ENCODE measurements at places on chromosomes 3 and 15.

GRCh38 chr15:45435124-45435903 lies 57.0 kb upstream of the GATM start:
- DNase-seq = no peak

GRCh38 chr3:177529716-177530335 lies 332.5 kb upstream of the TBL1XR1 start:
- DNase-seq = no peak

- DNase-seq = no peak
Measured at GRCh38 chr3:18843983-18844382, 304.3 kb upstream of the KCNH8 start.

- DNase-seq = no peak
Measured at GRCh38 chr3:72347819-72348319, 500.4 kb downstream of the SHQ1 start.

DNA sequence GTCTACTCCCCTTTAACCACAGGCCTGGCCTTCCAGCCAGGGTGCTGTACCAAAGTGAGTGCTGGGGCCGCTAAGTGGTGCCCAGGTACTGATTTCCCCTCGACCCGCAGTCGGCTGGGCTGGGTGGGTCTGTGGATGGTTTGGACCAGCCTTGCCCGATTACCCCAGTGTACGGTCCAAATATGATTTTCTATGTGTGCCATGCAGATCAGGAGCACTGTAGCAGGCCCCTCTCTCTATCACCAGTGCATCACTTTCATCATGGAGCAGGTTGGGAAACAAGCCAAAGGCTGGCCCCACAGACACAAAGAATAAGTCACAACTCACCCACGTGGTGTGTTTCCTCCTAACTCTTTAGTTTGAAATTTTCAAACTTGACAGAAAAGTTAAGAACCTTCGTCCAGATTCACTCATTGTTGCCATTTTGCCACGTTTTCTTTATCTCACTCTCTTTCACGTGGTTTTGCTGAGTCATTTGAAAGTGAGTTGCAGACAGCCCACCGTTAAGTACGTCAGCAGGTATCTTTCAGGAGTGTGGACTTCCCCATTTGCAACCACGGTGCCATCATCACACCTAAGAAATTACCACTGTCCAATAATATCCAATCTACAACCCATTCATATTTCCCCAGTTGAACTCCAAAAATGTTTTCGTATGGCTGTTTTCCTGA lies 37.0 kb downstream of the ZNF710 start:
- DNase-seq = no peak

DNA sequence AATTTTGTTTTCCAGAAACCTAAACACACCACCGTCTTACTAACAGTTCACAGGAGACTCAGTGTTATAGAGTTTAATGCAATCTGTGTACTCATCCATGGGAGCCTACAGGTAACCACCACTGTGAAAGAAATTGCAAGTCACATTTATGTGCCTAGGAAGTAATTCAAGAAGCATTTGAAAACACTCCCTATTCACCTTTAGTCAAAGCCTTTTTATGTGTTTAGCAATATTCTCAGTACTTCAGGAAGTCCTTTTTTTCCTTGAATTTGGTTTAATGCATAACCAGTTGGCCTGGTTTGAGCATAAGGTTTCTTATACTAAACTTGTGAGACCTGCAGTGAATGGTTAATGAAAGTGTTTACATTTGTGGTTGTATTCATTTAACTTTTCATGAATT lies 346.1 kb downstream of the CHST2 start:
- DNase-seq = no peak

DNA sequence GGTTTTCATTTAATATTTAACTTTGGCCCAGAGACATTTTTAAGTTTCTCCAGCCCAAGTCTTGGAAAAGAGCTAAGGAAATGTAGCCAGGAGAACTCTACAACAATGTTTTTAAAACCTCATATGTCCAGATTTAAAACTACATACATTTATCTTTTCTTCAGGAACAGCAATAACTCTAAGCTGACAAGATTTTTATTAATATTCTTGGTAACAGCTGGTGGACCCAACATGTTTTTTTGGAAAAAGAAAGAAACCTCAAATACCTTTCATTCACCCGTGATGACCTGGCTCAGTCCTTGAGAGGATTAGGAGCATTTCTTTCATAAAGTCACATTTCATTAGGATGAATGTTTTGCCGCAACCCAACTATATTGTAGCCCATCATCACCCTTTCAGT lies 50.4 kb upstream of the CMSS1 start:
- no peak for DNase-seq

DNA sequence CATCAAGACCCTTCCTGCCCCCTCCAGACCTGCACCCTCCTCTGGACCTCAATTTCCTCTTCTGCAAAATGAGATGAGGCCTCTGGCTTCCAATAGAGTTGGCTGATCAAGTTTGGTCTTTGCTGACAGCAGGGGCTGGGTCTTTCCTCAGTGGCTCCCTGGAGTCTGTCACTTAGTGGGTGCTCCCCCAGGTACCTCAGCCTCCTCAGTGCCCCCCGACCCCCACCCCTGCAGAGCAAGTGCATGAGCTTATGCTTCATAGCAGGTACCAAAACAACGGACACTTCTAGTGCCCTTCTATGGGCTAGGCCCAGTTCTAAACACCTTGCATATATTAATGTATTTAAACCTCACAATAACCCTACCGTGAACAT lies 6.9 kb upstream of the PLXND1 start:
- DNase-seq = no peak

DNA sequence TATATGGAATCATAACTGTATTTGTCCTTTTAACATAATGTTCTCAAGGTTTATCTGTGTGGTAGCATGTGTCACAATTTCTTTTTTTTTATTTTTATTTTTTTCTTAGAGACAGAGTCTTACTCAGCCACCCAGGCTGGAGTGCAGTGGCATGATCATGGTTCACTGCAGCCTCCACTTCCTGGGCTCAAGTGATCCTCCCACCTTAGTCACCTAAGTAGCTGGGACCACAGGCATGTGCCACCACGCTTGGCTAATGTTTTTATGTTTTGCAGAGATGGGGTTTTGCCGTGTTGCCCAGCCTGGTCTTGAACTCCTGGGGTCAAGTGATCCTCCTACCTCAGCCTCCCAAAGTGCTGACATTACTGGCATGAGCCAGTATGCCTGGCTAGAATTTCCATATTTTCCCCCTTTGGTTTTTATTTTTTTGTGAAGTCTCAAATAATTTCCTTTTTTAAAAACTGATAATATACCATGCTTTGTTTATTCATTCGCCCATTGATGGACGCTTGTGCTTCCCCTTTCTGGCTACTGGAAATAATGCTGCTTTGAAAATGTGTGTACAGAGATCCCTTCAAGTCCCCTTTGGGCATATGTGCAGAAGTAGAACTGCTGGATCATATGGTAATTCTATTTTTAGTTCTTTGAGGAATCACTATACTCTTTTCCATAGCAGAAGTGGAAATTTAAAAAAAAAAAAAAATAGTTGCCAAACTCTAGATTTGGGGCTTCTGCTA lies 28.4 kb downstream of the TMEM40 start:
- no peak for DNase-seq

Data from NCI-H1092 (cell line).